ENCODE measurements at places on chromosomes 6 and 20. TPM values are rescaled to one million over a fixed set of nuclear protein-coding genes. Genes with fewer than 3 reads are reported as not detected.
A peak's percentile ranks its signal among the peaks of the same experiment; 100 is the strongest.

The TAAR5 gene
- not detected for total RNA-seq

DNA sequence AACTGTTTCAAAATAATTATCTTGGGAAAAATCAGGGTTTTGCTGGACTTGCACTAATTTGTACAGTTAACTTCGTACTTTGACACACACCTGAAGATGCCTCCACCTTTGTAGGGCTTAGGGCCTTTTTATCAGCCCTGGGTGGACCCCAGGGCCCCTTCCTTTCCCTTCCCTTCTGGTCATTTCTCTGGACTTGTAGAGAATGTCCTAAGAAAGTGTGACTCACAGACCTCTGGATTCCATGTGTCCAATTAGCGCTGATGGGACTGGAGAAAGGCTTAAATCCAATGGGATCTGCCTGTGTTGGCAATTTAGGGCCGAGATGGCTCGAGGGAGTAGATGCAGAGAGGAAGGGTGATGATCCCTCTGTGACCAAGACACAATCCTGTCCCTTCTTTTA is 9.3 kb downstream of the TRIM15 start:
- DNase-seq, result no peak

The OPN5 gene
- not detected for total RNA-seq

GRCh38 chr20:48282591-48283228 is 497.4 kb upstream of the SULF2 start:
- no peak for DNase-seq

- no peak for DNase-seq
Measured at GRCh38 chr6:108350528-108350927, 55.7 kb downstream of the AFG1L start.

GRCh38 chr6:73870907-73871306 is 174.9 kb downstream of the CD109 start:
- DNase-seq, result no peak

DNA sequence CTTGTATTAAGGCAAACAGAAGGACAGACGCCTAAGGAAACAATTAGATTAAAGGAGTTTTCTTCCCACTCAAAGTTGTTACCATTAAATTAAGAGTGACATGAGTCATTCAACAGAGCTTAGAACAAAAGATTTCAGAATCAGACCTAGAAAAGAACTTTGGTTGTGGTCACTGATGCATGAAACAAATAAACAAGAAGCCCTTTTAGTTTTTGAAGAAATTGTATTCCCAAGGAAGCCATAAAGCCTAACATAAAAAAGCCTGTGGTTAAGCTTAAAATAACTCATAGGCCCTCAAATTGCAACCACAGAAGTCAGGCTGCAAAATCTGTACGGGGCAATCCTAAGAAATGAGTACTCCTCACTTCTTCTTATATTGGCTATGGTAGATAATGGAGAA is 17.9 kb upstream of the TRIM26 start:
- DNase-seq, result peak; percentile 52

- DNase-seq, result peak; percentile 25
Measured at GRCh38 chr20:36092398-36093024, 62.0 kb upstream of the EPB41L1 start.

The KCNK5 gene
- total RNA-seq, result not detected

GRCh38 chr6:136609873-136610706 is 59.9 kb upstream of the MAP7 start:
- DNase-seq, result peak; percentile 89

GRCh38 chr6:131551902-131552301 is 21.1 kb upstream of the ARG1 start:
- no peak for DNase-seq

DNA sequence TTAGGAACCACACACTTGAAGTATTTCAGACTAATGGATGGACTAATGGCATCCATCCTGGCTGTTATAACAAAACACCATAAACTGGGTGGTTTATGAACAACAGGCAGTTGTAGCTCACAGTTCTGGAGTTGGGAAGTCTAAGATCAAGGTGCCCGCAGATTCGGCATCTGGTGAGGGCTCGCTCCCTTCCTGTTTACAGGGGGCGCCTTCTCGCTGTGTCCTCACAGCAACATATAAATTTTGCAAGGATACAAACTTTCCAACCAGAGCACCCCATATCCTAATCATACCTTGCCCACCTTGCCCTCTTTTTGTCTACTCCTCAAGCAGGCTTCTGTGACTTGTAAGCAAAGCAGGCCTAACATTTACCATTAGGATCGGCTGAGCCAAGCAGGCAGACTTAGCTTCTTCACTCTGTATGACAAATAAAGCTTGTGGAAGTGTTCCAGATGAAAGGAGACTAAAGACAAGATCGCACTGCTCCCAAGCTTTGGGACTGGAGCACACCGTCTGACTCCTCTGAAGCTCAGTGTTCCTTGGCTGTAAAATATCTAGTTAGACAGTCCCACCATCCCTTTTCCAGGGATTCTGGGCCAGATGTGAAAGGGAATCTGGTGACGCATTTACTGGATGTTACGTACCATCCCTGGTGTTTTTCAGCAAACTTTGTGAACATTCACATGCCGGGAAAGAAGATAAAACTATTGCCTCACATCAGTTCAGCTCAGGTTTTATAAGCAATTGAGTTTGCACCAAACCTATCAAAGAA is 34.9 kb downstream of the GFOD1 start:
- DNase-seq, result no peak

DNA sequence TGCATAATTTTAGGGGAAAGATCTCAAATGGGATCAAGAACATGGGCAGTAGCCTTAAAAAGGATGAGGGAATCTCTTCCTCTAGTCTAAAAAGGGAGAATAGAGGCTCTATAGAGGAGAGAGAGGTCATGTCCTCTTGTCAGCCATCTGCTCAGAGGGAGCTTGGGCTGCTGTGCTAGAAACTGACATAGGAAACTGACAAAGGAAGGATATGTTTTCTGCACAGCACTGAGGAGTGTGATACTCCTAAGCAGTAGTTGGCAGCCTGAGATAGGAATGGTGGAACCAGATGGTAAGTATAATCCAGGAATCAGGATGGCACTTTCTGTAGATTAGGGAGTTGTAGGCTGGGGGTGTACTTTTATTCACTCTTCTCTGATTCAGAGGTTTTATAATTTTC is 59.2 kb downstream of the PTPRA start:
- no peak for DNase-seq

GRCh38 chr20:10362674-10363073 is 71.3 kb downstream of the MKKS start:
- no peak for DNase-seq

The PTK6 gene
- 5.2 TPM for total RNA-seq

The GTSF1L gene
- not detected for total RNA-seq

- no peak for DNase-seq
Measured at GRCh38 chr6:119065955-119066354, 12.5 kb downstream of the FAM184A start.

DNA sequence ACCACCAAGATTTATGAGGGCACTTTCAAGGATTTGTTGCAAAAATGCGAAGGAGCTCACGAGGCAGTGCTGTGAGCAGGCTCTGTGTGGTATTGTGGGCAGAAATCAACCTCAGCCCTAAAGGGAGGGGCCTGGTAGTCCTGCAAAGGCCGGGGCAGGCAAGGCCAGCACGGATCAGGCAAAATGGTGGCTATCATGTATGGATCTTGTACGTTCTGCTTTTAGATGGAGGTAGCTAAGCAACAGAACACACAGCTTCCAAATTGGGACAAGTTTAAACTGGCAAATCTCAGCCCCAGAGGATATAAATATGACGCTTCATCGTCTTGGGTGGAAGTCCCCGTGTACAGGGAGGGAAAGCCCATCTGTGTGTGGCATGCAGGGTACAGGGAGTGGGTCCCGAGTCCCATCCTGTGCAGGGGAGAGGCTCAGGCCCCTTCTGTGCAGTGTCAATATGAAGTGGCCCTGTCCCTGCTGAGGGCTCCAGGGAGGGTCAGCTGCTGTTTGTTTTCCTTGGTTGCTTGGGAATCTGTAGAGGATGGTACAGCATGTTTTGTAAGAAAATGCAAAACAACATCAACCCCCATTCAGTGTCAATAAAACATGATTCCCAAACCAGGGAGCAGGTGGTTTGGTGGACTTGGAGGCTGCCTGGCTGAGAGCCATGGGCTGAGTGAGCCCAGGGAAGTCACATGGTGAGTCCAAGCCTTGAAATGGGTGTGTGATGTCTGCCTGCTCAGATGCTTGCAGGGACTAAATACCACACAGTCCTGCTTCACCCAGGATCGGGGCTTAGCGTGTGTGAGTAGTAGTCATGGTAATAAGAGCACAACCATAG is 113.0 kb downstream of the SYCP2 start:
- peak; percentile 89 for DNase-seq

The MAD2L1BP gene
- total RNA-seq, result 18.1 TPM

The ASIP gene
- total RNA-seq, result not detected

All from myocyte (in vitro differentiated cells).